ENCODE measurements at places on chromosomes 4 and X.

- no peak for DNase-seq
Measured at GRCh38 chrX:50747471-50747900, 66.5 kb downstream of the SHROOM4 start.

DNA sequence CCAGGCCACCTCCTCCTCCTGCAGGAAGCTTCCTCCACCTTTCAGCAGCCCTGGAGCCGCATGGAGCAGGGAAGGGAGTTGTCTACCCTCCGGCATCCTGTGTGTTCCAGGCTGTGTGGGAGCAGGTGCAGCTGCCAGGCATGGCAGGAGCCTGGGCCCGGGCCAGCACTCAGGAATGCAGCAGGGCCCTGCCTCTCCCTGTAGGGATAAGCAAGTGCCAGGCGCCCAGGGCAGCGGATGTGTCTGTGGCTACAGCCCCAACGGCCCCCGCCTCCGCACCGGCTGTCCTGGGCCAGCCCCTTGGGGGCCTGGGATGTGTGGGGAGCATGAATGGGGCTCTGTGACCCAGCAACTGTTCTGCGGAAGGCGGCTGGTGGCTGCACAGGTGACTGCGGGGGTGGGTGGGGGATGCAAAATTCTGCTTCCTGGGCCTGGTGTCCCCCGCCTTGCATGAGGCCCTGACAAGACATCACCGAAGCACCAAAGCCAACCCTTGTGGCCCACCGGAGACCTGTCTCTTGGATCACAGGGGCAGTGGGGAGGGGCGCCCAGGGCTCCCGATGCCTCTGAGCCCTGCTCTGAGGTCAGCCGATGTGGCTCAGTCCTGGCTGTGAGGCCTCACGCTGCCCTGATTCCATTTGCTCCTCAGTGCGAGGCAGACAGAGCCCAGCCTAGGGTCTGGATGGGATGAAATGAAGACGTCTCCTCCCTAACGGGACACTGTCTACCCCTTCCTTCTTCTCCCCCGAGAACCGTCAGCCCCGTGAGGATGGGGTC lies 1.4 kb upstream of the DOK7 start:
- no peak for DNase-seq

- DNase-seq: no peak
Measured at GRCh38 chr4:182897601-182898478, 19.3 kb downstream of the DCTD start.

DNA sequence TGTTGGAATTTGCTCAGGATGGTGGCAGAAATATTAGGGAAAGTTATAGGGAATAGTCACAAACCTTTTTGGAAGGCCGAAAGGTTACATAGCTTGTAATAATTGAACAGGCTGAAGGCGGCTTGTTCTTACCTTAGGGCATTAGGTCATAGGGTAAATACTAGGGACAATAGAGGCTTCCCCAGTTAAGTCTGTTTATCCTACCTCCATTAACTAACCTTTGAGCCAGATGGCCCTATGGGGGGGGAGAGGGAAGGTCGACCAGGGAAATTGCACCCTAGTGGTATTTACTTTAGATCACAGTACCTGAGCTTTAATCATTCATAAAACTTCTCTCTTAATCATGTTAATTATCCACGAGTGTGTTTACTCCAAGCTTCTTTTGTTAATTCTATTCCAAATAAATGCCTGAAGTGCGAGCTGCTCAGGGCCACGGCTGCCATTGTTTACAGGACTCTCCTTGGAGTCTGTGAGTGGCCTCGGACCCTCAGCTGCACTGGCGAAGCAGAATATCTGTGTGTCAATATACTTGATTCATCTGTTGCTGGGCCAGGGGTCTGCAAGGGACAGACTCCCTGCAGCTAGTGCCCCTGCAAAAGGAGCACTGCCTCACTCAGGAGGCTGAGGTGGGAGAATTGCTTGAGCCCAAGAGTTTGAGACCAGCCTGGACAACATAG lies 22.9 kb downstream of the PAGE2 start:
- no peak for DNase-seq

DNA sequence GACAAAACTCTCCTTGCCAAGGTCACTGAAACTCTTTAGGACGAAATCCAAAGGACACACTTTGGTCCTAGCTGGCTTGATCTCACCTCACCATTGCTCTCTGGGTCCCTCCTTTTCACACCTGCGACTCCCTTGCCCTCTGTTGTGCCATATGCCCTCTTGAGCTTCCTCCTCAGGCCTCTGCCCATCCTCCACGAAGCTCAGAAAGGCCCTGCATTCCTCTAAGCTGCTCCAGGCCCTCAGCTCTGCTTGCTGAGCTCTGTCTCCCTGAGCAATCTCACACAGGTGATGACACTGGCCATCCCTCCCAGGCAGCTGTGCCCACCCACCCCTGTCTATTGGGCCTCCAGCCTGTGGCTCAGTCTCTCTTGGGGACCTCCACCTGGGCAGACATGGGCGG lies 10.1 kb upstream of the AFAP1 start:
- DNase-seq: no peak

GRCh38 chr4:876780-877179 lies 50.9 kb upstream of the CPLX1 start:
- DNase-seq: no peak

All from activated CD8-positive, alpha-beta memory T cell treated with anti-CD3 and anti-CD28 coated beads for 48 hours (primary cell).